ENCODE measurements at places on chromosomes 3 and 15. TPM values are rescaled to one million over a fixed set of nuclear protein-coding genes. Genes with fewer than 3 reads are reported as not detected.

The ANKUB1 gene
- total RNA-seq, result 0.32 TPM

The GREM1 gene
- 0.32 TPM for total RNA-seq

The PTPRG gene
- 25.3 TPM for total RNA-seq

The CACNA2D2 gene
- total RNA-seq, result not detected

The RBP2 gene
- not detected for total RNA-seq

The OR4F15 gene
- total RNA-seq, result not detected

The PLA1A gene
- total RNA-seq, result 0.65 TPM

The LRTM1 gene
- total RNA-seq, result not detected

The PYGO1 gene
- 1.6 TPM for total RNA-seq

The GPD1L gene
- total RNA-seq, result 15.3 TPM

The GOLGA6B gene
- total RNA-seq, result not detected

The SCN11A gene
- total RNA-seq, result not detected

Data from epithelial cell of umbilical artery (primary cell).